Activated T-helper 1 cell treated with anti-CD3 and anti-CD28 coated beads, Interleukin-2, amount 50 U/mL, for 16 hours (primary cell): ENCODE measurements at places on chromosomes 2 and 18.

DNA sequence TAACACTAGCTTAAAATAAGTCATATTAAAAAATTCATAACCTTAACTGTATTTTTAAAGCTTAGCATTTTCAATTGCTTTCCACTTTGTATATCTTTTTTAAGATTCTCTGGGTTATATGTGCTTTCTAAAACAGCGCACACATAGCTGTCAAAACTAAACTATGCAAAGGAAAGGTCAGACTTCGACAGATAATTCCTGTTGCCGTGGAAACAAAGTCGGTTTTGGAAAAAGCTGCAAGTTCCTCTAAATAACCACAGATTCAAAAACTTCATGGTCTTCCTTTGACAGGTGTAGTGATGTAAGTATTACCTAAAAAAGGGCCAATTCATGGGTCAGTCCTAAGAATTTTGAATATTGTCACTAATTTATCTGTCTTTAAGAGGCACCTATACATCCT lies 249.6 kb upstream of the TFPI start:
- no peak for DNase-seq

GRCh38 chr2:238987352-238987981 lies 139.6 kb downstream of the TWIST2 start:
- no peak for DNase-seq

DNA sequence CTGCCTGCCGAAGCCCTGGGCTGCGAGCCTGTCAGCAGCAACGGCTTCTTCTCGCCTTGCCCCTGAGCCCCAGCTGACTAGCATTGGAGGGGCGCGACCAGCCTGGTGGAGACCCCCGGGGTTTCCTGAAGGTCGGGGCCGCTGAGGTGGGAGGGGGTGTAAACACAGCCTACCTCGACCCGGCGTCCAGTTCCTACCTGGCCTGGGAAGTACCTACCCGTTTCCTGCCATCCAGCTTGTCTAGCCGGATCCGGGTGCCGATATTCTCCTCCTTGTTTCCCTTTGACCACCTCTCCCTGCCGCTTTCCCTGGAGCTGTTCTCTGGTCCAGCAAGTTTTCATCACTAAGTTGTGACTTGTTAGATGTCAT lies 511 bp downstream of the MOB4 start:
- no peak for DNase-seq

DNA sequence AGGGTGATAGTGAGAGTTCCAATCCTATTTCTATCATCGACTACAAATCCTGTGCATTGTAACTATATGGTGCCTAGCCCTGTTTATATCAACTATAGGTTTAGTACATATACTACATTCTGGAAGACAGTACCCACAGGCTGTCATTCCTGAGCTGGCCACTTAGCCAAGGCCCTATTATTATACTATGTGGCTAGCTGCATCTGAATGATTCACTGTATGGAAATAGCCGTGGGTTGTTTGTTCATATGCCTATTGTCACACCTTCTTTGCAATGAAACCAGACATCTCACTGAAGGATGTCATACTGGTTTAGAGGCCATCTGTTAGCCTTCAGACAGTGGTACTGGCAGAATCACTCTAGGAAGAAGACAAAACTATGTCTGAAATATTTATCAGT lies 62.3 kb upstream of the FSIP2 start:
- DNase-seq, result no peak

DNA sequence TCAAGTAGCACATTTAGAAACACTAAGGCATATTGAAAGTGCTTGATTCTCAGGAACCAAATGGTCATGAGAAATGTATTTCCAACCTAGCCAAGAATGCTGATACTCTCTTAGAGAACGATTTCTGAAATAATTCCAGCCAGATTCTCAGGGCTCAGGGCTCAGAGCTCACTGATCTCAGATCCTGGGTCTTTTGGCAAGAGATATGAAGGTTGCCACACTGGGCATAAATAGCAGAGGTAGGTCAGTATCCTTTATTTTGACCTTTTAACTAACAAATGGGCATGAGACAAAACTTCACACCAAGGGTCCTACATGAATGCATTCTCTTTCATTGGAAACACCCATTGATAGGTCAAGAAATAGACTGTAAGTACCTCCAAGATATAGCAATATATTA lies 364.1 kb downstream of the ALK start:
- DNase-seq, result no peak

- DNase-seq, result no peak
Observed at GRCh38 chr18:61833978-61834377, 58.8 kb downstream of the RNF152 start.

GRCh38 chr2:155802888-155803287 lies 529.6 kb downstream of the NR4A2 start:
- DNase-seq, result no peak

DNA sequence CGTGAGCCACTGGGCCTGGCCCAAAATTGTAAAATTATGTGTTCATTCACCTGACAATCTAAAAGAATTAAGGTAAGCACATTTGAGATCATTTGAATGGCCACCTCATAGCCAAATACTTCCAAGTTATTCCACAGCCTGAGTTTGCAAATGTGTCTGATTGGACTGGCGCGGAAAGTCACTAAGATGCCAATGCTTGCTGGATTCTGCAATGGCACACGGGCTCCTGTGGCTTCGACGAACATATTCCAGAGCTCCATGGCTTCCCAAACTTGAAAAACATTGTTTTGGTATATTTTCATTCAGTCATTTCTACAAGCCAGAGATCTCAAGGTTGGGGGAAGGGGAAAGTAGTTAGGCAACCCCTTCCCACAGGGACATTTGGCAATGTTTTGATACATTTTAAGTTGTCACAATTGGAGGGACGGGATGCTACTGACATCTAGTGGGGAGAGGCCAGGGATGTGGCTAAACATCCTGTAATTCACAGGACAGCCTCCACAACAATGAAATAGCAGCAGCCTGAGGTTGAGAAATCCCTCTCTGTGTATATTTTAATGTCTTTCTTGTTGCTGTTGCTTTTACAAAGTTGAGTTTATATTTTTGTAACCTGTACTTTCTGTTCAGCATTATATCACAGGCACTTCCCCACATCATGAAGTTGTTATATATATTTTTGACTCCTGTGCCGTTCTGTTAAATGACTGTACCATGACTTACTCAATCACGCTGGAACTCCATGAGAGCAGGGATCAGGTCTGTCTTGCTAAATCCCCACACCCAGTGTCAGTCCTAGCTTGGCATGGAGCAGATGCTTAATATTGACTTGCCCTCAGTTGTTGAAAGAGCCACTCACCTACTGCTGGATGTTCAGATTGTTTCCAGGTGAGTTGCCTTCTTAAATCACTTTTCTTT lies 56.9 kb downstream of the COL4A4 start:
- no peak for DNase-seq
